Left cardiac atrium (tissue), 4 donors: ENCODE measurements at places on chromosomes 1 and 21. TPM values are rescaled to one million over a fixed set of nuclear protein-coding genes. Genes with fewer than 3 reads are reported as not detected.
A peak's percentile ranks its signal among the peaks of the same experiment; 100 is the strongest.

DNA sequence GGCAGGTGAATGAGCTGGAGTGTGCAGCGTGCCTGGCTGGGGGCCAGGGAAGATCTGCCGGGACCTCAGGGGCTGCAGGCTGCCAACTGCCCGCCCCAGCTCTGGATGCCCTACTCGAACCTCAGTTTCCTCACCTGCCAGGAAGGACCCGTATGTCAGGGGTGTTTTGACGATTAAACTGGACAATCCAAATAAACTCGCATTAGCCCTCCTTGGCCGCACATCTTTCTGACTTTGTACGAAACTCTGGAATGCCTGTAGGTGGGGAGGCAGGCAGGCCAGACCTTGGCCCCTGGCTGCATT, 8.3 kb upstream of the ZNF669 start:
- no peak for DNase-seq

- no peak for DNase-seq
Observed at GRCh38 chr1:227343727-227344551, 25.6 kb upstream of the CDC42BPA start.

GRCh38 chr1:25715888-25716287, 84.1 kb upstream of the SELENON start:
- DNase-seq, result no peak

The CENPL gene
- 4.3 TPM for total RNA-seq

DNA sequence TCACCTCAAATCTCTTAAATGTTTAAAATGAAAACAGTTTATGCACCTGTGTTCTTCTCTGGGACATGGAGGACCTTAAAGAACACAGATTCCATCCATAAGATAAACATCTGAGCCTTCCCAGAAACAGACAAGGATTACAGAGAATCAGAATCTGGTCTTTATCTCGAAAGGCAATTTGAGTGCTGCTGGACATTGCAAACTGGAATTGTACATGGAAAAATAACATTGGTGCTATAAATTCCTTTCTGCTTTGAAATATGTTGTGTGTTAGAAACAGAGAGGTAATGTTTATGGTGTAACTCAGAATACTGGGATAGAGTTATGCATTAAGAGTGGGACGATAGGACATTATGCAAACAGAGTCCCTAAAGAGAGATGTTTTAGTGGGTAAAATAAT, 6.6 kb upstream of the DDR2 start:
- no peak for DNase-seq

The KRTAP19-2 gene
- not detected for total RNA-seq

DNA sequence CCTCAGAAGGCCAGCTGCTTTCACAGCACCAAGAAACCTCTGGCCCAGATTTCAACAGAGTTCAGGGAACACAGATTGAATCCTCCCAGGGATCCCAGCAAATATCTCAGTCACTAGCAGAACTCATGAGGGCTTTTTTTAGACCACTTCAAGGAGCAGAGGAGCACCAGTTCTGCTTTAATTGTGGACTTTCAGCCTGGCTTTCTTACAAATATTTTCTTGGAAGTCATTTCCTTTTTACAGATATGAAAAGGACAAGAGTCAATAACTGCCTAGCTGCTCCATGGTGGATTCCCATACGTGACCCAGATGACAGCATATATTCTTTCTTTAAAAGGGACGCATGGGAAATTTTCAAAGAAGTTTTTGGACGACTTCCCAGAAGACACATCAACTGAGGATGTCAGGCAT, 6.4 kb upstream of the LRRC8B start:
- DNase-seq, result no peak

DNA sequence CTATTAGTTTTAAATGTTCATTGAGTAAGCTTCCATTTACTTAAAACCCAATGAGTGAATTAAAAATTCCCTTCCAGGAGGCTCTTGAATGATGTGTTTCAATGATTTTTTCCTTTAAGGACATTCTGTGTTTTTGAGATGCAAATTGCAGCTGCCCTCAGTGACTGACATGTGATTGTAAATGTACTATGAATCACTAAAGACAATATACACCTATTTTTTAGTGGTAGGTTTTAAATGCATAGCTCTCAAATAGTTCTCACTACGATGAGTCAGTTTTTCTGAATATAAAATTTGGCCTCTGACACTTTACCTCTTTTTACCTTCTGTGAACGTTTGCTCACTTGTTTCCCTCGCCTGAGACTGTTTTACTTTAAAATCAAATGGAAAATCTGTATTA, 204.7 kb downstream of the BARHL2 start:
- DNase-seq, result no peak

DNA sequence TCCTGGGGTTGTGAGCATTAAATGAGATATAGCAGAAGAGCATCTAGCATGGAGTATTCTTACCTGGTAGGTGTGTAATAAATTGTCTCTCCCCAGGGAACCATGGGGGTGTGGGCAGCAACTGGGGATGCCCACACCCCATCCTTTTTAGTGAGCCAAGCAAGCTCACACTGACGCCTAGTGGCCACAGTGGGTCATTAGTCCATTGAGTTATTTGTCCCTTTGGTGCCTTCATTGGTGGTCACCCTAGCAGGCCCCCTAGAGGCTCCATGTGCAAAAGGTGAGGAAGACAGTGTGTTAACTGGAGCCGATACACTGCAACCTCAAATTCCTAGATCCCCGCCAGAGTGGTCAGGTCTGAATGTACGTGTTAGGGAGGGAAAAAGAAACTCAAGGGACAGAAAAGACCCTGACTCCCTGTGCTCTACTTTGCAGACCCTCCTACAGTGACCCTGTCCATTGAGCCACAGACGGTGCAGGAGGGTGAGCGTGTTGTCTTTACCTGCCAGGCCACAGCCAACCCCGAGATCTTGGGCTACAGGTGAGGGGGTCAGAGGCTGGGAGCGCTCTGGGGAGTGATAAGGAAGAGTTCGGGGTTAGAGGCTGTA, 93.3 kb upstream of the CD1D start:
- DNase-seq, result peak; percentile 64

GRCh38 chr1:18949686-18950400, 6.6 kb downstream of the IFFO2 start:
- no peak for DNase-seq

The GBP7 gene
- total RNA-seq, result not detected

- DNase-seq, result no peak
Observed at GRCh38 chr1:165928075-165928731, 100.8 kb downstream of the UCK2 start.

- DNase-seq, result no peak
Observed at GRCh38 chr1:41626616-41627375, 142.3 kb upstream of the EDN2 start.

The GJB5 gene
- total RNA-seq, result not detected

DNA sequence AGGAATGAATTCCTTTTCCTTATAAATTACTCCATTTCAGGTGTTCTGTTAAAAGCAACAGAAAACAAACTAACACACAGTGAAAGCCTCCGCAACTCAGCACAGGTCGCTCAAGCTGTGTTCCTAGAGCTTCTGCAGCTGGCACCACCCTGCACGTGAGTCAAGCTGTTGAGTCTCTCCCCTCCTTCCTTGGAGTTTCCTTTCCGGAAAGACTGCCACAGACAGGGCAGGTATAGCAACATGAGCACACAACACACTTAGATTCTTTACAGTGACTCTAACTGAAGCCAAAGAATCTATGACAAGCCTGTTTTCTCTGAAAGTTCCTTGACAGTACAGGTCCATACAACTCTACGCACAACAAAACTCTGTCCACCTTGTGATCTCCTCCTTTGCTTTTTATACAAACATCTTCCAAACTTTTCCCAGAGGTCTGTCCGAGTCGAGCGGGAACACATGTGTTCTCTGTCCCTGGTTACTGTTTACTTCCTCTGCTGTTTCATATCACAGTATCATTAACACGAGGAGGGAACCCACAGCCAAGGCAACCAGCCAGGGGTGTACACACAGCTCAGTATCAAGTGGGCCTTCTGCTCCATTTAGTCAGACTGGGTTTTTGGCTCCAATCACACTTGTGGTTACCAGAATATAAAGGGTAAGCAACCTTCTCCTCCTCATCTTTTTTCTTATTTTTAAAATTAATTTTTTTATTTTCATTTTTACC, 38.7 kb upstream of the DESI2 start:
- no peak for DNase-seq

- no peak for DNase-seq
Observed at GRCh38 chr1:184992271-184992670, 18.0 kb upstream of the NIBAN1 start.

DNA sequence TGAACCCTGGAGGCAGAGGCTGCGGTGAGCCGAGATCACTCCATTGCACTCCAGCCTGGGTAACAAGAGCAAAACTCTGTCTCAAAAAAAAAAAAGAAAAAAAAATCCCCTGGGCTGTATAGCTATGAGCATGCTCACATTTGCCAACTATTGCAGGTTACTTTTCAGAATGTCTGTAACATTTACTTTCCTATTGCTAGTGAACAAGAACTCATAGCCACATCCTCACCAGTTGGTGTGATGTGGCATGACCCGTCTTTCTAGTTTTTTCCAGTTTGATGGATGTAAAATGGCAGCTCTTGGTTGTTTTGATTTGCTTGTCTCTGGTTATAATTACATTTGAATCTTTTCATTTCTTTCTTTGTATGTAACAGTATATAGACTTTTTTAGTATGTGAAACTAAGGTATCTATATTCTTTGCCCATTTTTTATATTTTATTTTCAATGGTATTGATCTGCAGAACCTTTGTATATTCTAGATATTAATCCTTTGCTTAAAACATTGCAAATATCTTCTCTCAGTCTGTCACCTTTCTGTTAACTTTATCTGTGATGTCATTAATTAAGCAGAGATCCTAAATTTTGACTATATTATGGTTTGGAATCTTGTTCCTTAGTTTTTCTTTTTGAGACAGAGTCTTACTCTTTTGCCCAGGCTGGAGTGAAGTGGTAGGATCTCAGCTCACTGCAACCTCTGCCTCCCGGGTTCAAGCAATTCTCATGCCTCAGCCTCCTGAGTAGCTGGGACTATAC, 11.6 kb downstream of the MED18 start:
- DNase-seq, result no peak

- no peak for DNase-seq
Observed at GRCh38 chr1:31183927-31184554, 55.6 kb downstream of the NKAIN1 start.

The DNAJC28 gene
- 5.4 TPM for total RNA-seq

GRCh38 chr1:40971966-40972365, 7.5 kb upstream of the CTPS1 start:
- DNase-seq, result no peak

The F13B gene
- total RNA-seq, result not detected

The CA6 gene
- not detected for total RNA-seq

DNA sequence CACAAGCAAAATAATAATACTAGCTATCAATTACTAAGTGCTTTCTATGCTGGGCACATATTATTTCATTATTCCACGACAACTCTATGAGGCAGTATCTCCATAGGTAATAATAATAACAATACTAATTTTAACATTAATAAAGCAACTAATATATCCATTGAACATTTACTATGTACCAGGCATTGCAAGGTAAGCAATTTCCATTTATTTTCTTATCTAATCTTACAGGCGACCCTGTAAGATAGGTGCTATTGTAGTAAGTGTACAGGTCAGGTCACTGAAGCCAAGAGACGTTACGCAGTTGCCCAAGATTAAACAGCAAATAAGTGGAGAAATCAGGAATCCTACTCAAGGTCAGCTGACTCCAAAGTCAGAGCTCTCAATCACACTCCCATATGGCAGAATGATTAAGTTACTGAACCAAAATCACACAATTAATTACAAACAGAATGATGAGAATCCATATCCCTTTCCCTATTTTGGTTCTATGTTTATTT, 198.4 kb downstream of the SLC45A1 start:
- DNase-seq, result no peak

GRCh38 chr1:40853885-40854170, 8.3 kb downstream of the CITED4 start:
- DNase-seq, result no peak

- DNase-seq, result no peak
Observed at GRCh38 chr1:66108624-66109023, 315.9 kb downstream of the PDE4B start.

DNA sequence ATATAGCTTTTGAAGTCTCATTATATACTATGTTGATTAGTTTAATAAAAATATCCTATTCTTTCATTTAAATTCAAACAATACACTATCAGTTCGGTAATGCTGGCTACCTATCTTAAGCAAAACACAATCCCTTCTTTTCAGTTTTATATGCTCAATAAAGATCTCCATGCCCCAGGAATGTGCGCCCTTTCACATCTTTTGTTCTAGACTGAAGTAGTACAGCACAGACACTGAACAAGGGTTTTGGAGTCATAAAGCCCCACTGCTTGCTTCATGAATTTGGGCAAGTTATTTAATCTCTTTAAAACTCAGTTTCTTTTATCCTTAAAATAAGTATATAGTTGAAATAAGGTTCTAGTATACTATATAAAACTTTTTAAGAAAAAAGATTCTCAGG, 22.4 kb downstream of the SYDE2 start:
- DNase-seq, result no peak

The FCRL4 gene
- not detected for total RNA-seq

DNA sequence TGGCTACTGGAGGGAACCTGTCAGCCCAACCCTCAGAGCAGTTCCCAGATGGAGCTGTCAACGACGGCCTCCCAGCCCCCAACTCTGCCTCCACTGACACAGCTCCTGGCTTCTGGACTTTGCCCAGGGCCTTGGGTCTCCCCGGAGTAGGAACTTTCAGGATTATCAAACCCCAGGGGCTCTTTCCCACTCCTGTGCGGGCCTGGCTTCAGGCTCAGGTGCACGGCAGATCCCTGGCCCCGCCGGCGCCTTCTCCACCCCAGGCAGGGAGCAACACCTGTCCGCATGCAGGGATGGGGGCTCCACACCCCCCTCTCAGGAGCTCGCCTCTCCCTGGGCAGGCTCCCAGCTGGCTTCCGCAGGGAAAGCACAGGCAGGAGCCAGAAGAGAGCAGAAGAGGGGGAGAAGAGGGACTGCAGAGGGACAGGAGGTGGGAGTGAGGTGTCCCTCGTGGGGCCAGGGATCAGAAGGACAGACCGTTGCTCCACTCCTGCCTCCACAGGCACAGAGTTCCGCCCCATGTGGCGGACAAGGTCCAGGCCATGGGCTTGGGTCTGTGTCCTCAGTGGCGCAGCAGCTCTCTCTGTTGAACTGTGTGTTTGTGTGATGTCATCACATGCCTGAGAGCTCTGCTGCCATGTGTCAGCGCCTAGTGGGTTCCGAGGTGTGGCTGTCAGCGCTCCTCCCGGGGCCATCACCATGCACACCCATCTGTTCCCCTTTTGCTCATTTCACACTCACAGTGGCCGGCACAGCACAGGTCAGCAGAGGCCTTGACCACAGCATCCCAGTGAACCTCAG, 107.7 kb downstream of the PDE9A start:
- no peak for DNase-seq

GRCh38 chr1:92038695-92039346, 9.0 kb downstream of the EPHX4 start:
- no peak for DNase-seq

GRCh38 chr1:203569490-203570318, 56.9 kb upstream of the ATP2B4 start:
- DNase-seq, result no peak
